ACHN (cell line): ENCODE measurements at places on chromosomes 5 and 9.

DNA sequence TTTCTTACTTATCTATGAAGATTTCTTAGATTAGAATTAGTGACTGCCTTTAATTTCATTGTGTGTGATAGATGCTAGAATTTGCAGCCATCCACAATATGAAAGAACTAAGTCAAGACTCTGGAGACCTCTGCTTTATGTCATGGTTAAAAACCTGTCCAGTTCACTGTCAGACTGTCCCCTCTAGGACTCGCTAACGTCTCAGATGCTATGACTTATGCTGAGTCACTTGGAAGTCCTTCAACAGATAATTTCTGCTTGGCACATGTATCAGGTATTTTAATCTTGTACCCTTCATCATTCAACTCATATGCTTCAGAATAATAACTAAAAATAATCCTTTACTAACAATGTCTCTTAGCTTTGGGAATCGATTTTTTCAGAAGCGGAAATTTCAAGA lies 230.5 kb upstream of the DMAC1 start:
- no peak for DNase-seq

DNA sequence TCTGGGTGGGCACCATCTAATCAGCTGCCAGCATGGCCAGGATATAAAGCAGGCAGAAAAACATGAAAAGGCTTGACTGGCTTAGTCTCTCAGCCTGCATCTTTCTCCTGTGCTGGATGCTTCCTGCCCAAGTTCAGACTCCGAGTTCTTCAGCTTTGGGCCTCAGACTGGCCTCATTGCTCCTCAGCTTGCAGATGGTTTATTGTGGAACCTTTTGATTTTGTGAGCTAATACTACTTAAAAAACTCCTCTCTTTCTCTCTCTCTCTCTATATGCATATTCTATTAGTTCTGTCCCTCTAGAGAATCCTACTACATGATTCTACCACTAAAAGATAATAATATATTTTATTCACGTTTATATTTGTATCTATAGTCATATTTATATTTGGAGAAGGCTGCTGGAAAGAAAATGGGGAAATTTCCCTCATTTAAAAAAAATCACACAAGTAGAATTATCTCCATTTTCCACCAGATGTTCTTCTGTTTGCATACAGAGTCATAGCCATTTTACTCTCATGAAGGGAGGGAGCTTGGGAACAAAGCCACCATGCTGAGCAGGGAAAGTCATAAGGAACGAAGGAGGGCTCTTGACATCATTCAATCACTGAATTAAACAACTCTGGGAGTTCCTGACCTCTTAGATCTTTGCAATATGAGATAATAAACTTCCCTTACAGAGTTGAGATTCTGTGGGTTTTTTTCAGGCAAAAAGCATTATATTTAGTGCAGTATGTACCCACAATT lies 1137.4 kb upstream of the CDH18 start:
- no peak for DNase-seq

DNA sequence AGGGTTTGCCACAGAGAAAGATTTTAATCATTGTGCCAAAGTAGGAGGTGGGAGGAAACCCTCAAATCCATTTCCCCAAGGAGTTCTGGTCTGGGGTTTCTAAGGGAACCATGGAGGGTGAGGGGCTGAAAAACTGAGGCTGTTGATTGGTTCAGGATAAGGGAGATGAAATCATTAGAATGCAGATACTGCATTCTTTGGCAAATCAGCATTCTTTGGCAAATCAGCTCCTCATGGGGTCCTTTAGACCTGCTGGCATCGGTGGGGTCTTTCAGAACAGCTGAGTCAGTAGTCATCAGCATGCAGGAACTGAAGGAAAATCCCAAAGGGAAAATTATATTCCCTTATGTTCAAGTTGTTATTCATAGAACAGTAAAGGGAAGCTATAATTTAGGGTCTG lies 585.5 kb downstream of the ISL1 start:
- no peak for DNase-seq

DNA sequence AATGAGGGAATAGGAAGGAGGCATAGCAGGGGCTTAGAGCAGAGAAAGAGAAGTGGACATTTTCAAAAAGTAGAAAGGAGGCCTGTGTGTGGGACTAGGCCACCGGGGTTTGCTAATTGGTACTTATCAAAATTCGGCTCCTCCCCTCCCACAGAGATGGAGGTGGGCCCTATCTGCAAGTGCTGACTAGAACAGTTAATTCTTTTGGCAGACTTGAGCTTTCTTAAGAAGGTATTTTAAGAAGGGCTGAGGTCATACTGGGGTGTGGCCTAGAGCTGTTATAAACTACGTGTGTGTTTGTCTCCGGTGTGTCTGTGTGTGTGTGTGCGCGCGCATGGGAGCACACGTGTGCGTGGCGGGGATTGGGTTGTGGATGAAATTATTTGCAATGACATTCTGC lies 1086.5 kb downstream of the EFNA5 start:
- DNase-seq = no peak

DNA sequence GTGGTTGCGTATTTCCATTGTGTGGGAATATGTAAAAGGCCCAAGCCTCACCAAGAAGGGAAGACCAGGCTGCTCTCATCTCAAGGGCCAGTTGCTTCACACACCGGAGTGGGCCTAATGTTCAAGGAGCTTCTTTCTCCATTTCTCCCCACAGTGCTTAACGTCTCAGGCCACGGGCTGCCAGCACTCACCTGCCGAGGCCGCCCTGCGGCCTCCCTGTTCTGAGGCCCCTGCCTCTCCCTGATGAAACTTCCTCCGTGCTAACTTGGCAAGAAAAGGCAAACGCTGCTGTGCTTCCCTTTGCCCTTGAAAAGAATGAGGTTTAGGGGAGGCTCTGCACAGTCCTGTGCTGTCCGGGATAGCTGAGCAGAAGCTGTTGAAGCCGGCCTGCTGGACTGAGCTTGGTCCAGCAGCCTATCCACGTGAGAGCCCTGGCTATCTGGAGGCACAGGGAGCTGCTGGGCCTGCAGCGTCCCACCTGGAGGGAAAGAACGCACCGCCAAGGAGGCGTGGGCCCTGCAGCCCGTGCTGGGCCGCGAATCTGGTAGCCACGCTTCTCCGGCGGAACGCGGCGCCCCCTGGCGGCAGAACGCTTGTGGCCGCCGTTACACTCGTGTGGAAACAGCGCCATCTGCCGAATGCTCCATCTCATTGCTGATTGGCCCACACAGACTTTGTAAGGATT lies 73.5 kb upstream of the PRSS3 start:
- DNase-seq = peak; percentile 69

- no peak for DNase-seq
Measured at GRCh38 chr9:89234205-89235067, 55.8 kb upstream of the SHC3 start.

DNA sequence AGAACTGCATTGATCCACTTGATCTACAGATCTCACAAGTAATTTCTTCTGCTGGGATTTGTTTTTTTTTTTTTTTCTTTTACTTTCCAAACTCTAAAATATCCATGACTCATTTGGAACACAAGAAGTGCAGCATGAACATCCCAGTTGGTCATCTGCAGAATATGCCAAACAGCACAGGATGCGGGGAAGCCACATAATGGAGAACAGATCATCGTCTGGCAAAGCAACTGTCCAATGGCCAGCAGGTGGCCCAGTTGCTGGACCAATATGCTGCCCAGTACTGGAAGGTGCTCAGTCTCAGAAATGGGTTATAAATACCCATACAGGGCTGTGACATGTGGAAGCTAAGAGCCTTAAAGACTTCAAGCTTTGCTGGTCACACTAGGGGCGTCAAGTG lies 221.3 kb upstream of the TAS2R1 start:
- peak; percentile 20 for DNase-seq

DNA sequence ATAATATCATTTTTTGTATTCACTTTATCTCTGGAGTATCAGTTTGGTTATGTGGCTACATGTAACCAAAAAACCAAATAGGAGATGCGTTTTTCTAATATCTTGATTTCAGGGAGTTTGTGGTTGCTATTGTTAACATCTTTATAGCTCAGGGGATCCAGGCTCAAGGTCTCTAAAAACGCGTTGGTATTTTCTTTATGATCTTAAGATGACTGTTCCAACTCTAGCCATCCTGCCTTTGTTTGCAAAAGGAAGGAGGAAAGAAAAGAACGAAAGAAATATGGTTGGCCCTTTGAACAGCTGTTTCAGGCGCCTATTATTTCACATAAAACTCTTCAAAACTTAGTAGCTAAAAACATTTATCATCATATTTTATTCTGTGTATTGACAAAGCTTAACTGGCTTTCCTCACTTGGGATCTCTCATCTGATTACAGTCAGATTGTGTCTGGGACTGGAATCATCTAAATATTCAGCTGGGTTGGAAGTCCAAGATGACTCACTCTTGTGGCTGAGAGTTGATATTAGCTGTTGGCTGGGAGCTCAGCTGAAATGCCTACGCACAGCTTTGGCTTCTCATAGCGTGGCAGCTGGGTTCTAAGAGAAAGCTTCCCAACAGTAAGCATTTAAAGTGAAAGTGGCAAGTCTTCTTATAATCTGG lies 60.1 kb downstream of the FAM174A start:
- DNase-seq = peak; percentile 81

DNA sequence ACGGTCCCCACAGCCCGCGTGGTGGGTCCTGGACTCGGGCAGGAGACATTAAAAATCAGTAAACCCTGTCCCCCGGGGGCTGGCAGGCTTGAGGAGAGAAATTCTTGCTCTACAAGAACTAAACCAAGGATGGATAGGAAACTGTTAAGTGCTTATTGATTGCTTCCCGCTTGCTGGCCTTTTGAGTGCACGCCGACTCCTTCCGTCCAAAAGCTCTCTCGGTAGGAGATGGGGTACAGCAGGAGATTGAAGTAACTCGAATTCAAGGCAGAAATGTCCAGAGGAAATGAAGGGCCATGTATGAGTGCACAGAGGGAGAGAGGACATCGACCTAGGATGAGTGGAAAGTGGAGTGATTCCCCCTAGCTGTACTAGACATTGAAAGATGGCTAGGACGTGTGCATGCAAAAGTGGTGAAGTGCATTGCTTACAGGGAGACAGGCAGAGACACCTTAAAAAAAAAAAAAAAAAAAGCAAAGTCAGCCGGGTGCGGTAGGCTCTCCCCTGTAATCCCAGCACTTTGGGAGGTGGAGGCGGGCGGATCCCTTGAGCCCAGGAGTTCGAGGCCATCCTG lies 923 bp downstream of the RECK start:
- peak; percentile 52 for DNase-seq

DNA sequence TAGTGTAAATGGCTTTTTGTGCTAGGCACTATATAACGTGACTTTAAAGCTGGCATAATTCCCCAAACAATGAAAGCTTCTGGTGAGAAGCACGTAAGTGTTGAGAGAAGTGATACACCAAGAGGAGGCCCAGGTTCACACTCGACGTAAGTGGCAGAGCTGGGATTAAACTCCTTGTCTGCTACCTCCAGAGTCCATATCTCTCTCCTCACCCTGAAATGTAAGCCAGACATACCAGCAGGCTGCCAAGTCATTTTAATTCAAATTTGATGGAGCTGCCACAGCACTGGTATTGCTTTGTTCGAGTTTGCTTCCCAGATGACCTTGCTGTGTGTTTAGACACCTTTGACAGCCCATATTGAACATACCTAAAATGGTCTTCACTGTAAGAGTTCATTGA lies 319.7 kb downstream of the GLIS3 start:
- DNase-seq = no peak

GRCh38 chr5:148708854-148709253 lies 54.5 kb upstream of the HTR4 start:
- no peak for DNase-seq

- peak; percentile 63 for DNase-seq
Measured at GRCh38 chr9:91949946-91950664, at the start of gene ROR2. TSS of gene ROR2 (minus strand) at chr9:91950228.

DNA sequence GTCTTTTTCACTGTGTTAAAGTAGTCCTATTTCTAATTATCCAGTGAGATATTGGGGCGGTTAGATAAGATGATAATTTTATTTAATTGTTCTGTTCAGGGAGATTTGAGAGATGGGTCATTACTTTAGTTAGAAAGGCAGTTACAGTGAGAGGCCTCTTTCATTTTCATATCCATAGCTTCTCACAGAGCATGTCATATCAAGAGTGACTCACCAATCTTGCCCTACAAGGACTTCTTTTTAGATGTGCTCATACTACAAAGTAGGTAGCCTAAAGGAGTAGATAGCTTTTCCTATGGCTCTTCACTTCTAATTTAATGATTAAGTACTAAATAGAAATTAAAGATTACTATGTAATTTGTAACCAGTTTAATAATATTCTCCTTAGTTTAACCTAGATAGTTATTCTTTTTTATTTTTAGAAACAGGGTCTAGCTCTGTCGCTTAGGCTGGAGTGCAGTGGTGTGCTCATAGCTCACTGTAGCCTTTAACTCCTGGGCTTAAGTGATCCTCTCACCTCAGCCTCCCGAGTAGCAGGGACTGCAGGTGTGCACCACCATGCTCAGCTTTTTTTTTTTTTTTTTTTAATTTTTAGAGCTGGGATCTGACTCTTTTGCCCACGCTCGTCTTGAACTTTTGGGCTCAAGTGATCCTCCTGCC lies 71.0 kb downstream of the FER start:
- peak; percentile 31 for DNase-seq

DNA sequence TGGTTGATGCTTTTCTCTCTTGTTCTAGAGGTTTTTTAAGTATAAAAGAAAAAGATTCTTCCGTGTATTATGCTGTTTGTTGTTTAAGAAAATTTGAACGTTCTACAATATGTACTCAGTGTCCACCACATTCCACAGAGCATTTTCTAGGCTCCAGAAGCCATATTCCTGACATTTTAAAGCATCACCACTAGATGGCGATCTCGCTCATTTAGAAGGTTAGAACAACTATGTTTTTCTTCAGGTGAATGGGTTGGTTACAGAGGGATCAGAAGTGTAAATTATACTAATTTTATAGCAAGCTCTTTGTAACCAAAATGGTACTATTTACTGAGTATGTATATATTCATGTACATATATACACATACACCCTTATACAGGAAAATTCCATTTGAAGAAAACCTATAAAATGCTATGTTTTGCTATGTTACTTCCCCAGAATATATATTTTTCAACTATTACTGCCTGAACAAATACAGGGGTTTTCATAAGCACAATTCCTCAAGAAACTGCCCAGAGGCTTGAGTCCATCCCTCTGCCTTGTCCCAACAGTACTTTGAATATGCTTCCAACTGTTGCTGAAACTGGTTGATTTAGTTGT lies 284.3 kb downstream of the CCDC171 start:
- DNase-seq = peak; percentile 62

- DNase-seq = no peak
Measured at GRCh38 chr5:173093606-173094005, 37.5 kb downstream of the CREBRF start.

DNA sequence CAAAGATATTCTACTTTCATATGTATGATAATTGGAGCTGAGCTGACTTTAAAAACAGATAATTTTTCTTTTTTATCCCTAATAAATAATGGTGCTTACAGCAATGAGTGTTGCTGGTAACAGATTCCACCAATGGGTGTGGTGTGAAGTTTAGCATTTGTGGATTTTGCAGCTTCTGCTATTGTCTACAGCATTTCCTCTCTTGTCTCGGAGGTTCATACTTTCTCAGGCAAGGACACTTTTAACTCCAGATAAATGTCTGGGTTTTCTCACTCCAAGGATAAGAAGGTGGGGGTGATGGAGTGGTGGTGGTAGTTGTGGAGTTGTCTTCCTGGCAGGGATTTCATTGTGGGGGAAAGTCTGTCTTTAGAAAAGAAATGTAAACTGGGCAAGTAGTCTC lies 120.0 kb upstream of the CDKN2B start:
- DNase-seq = no peak

- DNase-seq = no peak
Measured at GRCh38 chr9:18601956-18602355, 128.0 kb downstream of the ADAMTSL1 start.

GRCh38 chr5:172777881-172778814 lies 7.2 kb upstream of the DUSP1 start:
- peak; percentile 86 for DNase-seq
